ENCODE measurements at places on chromosomes 16 and 17.
A peak's percentile ranks its signal among the peaks of the same experiment; 100 is the strongest.

GRCh38 chr16:84268291-84269040, 26.2 kb upstream of the WFDC1 start:
- no peak for DNase-seq

DNA sequence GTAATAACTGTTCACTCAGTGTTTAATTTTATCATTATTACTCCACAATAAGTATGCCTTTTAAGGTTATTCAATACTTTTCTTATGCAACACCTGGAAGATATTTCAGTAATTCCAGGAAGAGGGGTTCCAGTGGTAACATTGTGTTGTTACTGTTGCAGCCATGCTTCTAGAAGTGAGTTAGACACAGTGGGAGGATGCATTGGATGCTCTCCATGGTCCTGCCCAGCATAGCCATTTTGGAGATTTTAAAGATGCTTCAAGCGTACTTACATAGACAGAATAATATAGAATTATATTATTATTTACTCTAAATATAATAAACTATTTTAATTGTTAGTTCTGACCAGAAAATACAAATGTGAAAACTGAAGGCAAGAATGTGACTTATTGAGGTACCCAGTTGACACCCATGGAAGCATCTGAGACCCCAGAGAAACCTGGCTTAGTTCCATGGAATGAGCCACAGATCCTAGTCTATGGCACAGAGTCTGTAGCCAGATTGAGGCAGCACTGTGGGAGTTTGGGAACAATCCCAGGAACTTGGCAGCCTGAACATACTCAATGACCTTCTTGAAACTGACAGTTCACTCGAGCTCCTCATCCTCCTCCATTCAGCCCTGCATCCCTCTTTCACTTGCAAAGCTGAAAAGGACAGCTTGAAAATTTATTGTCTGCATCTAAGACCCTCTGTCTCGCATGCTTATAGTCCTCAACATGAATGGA, 190.1 kb upstream of the HS3ST4 start:
- no peak for DNase-seq

DNA sequence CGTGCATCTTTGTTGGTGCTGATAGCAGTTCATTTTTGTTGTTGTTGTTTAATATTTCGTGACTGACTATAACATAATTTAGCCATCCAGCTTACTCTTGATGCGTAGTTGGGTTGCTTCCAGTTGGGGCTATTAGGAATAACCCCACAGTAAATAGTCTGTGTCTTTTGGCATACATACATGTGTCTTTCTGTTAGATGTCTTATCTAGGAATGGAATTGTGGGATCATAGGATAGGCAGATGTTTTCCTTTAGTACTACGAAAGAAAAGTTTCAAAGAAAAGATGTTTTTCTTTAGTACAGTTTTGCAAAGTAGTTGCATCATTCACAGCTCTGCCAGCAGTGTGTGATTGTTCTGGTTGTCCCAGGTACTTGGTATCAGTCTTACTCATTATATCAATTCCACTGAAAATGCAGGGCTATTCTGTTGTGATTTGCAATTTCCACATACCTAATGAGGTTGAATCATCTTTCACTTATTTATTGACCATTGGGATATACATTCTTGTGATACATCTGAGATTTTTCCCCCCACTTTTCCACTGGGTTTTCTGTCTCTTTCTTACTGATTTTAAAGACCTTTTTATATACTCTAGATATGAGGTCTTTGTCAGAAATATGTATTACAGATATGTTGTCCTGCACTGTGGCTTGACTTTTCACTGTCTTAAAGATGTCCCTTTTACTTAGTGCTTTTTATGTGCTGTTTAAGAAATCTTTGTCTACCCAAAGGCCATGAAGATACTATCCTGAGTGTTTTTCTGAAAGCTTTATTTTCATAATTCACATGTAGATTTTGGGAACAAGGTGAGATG, 173.3 kb downstream of the MRTFB start:
- no peak for DNase-seq

DNA sequence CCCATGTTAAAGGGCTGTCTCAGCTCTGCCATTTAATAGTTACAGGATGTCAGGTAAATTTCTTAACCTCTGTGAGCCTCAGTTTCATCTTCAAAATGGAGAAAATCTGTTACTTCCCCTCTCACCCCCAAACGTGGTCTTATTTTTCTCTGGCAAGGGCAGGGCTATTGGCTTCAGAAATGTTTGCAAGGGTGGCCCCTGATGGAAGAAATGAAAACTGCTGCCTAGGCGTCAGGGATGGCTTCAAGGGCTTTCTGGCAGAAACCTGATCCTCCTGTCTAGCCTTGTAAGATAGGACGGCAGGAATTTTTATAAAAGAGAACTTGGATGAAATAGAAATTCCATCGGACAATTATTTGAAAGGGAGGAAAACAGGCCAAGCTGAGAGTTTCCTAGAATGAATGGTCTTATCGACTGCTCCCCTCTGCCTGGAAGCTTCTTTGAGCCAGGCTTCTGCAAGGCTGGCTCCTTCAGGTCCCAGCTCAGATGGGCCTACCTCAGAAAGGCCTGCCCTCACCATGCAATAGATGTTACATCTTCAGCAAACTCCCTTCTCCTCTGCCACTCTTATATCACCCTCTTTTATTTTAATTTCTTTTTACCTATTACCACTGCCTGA, 43.0 kb upstream of the TANGO6 start:
- DNase-seq, result peak; percentile 44

DNA sequence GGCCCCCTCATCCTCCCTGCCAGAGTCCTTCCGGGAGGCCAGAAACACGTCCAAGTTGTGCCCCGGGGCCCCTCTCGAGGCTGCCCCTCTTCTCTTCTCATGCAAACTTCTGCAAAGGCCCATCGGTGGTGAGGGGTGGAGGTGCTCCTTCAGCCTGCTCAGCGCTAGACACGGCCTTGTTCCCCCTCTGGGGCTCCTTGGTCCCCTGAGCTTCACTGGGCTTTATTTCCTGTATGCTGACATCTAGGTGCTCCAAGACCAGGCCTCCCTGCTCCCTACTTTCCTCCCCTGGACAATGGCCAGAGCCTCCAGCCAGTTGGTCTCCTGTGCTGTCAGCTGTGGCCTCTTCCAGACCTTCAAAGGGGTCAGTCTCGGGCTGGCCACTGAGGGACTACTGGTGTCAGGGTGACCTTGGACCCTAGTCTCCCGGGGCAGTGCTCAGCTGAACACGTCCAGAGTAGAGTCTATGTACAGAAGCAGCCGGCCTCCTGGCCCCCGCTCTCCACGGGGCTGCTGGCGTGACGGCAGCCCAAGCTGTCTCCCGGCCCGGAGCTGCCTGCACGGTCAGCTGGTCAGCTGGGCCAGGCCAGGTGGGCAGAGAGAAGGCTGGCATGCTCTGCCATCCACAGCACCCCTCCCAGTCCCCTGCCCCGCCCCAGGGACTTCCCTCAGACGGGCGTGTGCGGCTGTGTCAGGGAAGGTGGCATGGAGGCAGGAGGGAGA, 1.7 kb upstream of the PRR35 start:
- DNase-seq, result no peak

GRCh38 chr16:2835638-2836493, 5.8 kb downstream of the ZG16B start:
- DNase-seq, result peak; percentile 98

DNA sequence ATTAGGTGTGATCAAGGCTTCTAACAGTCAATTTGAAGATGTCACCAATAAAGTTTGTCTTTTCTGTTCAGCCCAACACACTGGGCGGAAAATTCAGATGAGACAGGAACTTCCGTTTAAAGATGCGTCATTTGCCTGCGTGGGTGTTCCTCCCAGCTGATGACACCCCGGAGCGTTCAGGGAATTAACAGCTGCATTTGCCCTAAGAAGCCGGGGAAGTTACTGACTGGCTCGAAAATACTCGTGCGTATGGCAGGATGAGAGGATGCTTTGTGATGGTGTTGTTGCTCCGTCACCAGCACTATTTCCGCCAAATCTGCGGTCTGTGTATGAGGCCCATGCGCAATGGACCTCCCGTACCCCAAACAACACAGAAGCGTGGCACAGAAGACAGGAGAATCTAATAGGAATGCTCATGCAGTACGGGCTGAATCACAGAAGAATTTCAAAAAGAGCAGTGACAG, 11.9 kb upstream of the PVALEF start:
- DNase-seq, result no peak

GRCh38 chr17:72150632-72151460, 30.0 kb downstream of the SOX9 start:
- DNase-seq, result no peak

DNA sequence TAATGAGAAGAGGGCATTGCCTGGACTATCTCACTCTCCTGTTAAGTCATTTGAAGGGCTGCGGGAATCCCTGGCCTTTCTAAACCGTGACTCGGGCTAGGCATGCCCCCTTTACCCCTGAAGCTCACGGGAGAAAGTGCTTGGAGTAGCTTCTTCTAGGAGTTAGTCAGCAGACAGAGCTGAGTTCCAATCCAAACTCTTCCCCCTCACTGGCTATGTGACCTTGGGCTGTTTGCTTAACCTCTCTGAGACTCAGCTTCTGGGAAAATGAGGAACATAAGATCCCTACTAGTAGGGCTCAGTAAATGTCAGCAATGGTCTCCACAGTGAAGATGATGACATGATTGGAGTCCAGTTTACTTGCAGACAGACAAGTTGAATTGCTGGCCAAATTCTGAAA, 5.7 kb upstream of the B9D1 start:
- DNase-seq, result no peak

- no peak for DNase-seq
These were observed 54.4 kb downstream of the SOX9 start for GRCh38 chr17:72175263-72175662.
